ENCODE measurements at places on chromosomes 7 and 10.
A peak's percentile ranks its signal among the peaks of the same experiment; 100 is the strongest.

- no peak overlapping the region for H3K27ac ChIP-seq
- H3K4me1 ChIP-seq, result peaks cover 3% of the 10 kb centered on the region
- H3K27me3 ChIP-seq, result no peaks in the 10 kb centered on the region
These were observed 5.2 kb upstream of the SAR1A start for GRCh38 chr10:70175516-70175915.

- H3K36me3 ChIP-seq, result peaks cover 40% of the 10 kb centered on the region
- H3K4me3 ChIP-seq, result no peak overlapping the region
- DNase-seq, result no peak
- H3K4me1 ChIP-seq, result peaks cover 3% of the 10 kb centered on the region
- H3K27ac ChIP-seq, result no peak overlapping the region
These were observed 26.2 kb downstream of the PPP3CB start for GRCh38 chr10:73469579-73469978.

DNA sequence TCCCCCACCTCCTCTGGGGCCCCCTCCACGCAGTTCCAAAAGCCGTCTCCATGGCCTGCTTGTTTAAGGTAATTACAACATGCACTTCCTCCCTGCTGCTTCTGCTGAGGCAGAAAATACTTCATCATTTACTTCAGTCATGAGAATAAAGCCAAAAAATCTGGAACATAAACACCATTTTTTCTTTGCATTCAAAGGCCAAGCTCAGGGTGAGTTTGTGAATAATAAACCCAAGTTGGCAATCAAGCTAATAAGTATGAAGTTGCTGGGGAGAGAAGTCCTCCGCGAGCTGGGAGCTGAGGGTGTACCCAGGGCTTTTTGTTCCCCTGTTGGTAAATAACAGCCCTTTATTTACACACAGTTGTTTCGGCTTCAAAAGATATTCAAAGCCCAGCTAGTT lies 70.5 kb downstream of the FAM204A start:
- peak overlapping the region; percentile 33 for H3K4me3 ChIP-seq
- H3K27ac ChIP-seq, result no peak overlapping the region
- no peak for DNase-seq
- no peaks in the 10 kb centered on the region for H3K27me3 ChIP-seq

DNA sequence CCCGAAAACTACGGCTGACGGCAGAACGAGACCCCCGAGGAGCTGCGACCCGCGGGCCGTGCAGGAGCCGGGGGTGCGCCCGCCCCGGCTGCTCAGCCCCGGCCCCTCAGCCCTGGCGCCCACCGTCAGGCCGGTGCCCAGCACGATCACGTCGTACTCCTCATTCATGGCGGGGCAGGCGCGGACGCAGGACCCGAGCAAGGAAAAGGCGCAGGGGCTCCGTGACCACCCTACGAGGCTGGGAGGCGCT lies 218 bp downstream of the GDI2 start:
- DNase-seq, result no peak
- H3K4me1 ChIP-seq, result no peaks in the 10 kb centered on the region
- H3K4me3 ChIP-seq, result peak overlapping the region; percentile 87
- peak overlapping the region; percentile 95 for H3K27ac ChIP-seq
- H3K27me3 ChIP-seq, result no peaks in the 10 kb centered on the region
- no peaks in the 10 kb centered on the region for H3K36me3 ChIP-seq

- H3K36me3 ChIP-seq, result peaks cover 8% of the 10 kb centered on the region
- H3K4me3 ChIP-seq, result no peak overlapping the region
- DNase-seq, result no peak
- H3K27ac ChIP-seq, result no peak overlapping the region
- H3K4me1 ChIP-seq, result no peaks in the 10 kb centered on the region
- H3K27me3 ChIP-seq, result no peaks in the 10 kb centered on the region
These were observed 34.5 kb downstream of the MAD1L1 start for GRCh38 chr7:2198206-2198605.

GRCh38 chr10:98244586-98244985 lies 23.4 kb downstream of the LOXL4 start:
- H3K4me1 ChIP-seq, result peaks cover 8% of the 10 kb centered on the region
- no peaks in the 10 kb centered on the region for H3K27me3 ChIP-seq
- no peak overlapping the region for H3K27ac ChIP-seq
- no peak overlapping the region for H3K4me3 ChIP-seq
- H3K36me3 ChIP-seq, result peaks cover 20% of the 10 kb centered on the region

DNA sequence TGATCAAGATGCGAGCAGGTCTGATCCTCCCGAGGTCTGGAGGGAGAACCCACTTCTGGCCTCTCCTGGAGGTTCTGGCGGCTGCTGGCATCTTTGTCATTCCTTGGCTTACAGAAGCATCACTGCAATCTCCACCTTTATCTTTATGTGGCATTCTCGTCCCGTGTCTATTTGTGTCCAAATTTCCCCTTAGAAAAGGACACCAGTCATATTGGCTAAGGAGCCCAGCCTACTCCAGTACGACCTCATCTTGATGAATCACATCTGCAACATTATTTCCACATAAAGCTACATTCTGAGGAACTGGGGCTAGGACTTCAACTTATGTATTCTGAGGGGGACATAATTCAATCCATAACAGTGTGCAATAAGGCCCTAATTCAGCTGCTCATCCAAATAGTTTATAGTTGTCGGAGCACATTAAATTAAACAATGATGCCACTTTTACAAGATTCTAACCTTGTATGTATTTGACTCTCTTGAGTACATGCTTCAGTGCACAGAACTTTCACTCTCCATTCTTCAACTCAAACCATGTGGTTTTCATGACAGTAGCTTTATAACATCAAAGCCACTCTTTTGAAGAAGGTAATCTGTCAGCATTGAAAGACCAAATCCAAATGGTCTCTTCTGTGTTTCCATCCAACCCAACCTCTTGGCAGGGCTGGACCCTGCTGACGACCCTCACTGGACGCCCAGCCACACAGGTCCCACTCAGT lies 86.2 kb upstream of the DDC start:
- H3K36me3 ChIP-seq, result no peaks in the 10 kb centered on the region
- H3K4me3 ChIP-seq, result no peak overlapping the region
- H3K27ac ChIP-seq, result no peak overlapping the region
- peaks cover 34% of the 10 kb centered on the region for H3K4me1 ChIP-seq

DNA sequence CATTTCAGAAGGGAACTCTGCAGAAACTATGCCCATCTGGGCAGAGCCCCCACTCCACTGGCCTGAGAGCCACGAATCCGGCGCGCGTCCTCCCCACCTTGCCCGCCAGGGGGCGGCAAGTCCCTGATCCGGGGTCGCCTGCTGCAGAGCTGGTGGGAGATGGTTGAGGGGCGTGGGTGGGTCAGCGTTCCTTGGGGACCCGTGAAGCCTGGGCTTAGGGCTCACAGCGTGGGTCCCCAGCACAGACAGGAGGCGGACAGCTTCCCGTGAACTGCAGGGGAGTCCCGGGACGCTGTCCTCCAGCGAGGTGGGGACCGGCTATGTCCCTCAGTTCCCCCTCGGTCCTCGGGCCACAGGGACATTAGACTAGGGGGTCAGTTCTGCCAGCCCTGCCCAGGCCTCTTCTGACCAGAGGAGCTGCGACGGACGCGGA lies 585 bp upstream of the POP7 start:
- H3K4me3 ChIP-seq, result peak overlapping the region; percentile 89
- peaks cover 10% of the 10 kb centered on the region for H3K4me1 ChIP-seq
- H3K36me3 ChIP-seq, result no peaks in the 10 kb centered on the region
- DNase-seq, result peak; percentile 88

DNA sequence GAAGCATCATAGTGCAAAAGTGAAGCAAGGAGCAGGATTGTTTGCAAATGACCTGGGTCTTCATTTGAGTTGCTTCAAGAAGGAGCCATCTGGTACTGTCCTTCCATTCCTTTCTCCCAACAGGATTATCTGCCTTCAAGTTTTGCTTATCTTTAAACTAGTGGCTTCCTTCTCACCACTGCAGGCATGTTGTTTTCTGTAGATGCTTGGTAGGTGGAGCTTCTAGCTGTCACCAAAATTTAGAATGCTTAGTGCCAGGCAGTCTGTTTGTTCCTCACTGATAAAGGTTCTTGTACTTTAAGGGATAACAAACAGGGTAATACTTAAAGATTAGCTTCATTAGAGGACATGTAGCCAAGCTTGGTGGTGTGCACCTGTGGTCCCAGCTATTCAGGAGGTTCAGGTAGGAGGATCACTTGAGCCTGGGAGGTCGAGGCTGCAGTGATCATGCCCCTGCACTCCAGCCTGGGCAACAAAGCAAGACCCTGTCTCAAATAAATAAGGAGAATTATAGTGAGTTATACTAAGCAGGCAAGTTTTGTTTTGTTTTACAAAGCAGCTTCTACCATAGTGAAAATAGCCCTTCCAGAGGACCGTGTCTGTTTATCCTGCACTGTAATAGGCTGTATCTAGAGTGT lies 5.7 kb downstream of the ARL5B start:
- H3K27me3 ChIP-seq, result no peaks in the 10 kb centered on the region
- H3K36me3 ChIP-seq, result peaks cover 6% of the 10 kb centered on the region
- H3K4me1 ChIP-seq, result peaks cover 5% of the 10 kb centered on the region
- H3K4me3 ChIP-seq, result no peak overlapping the region
- H3K27ac ChIP-seq, result no peak overlapping the region

GRCh38 chr10:97336006-97336405 lies 1.5 kb upstream of the FRAT2 start:
- peaks cover 4% of the 10 kb centered on the region for H3K36me3 ChIP-seq
- peak overlapping the region; percentile 73 for H3K4me3 ChIP-seq
- H3K27ac ChIP-seq, result no peak overlapping the region
- H3K4me1 ChIP-seq, result peaks cover 6% of the 10 kb centered on the region

DNA sequence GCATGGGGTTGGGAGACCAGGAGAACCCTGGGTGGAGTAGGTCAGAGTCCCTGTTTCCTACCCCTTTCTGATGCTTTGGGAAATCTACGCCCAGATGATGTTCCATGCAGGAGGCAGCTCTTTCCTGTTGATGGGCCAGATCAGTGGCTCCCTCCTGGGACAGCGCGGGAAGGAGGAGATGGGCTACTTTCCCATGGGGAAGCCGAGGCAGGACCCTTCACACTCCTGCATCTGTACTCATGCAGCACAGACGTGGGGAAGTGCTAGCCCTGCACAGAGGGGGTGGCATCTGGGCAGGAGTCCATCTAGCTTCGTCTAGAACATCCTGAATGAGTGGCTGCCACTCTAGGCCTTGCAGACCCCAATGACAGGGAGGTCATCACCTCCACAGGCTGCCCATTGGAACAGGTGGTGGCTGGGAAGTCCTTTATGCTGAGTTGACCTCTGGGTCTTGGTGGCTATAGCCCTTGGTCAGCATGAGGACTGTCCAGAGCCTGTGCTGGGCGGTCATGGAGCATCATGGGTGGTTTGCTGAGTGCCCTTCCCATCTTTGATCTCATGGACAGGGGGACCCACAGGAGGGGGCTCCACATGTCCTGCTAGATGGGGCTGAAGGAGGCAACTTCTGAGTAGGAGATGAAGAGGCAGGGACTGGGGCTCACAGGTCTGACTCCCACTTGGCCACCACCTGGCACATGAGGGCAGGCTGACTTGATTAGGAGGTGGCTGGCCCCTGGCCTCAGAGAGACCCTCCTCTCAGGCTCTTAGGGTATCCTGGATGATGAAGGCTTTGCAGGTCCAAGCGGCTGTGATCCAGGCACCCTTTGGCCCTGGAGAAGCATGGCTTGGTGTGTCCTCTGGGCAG lies 24.6 kb downstream of the RAMP3 start:
- H3K4me3 ChIP-seq, result no peak overlapping the region
- no peak for DNase-seq
- H3K27me3 ChIP-seq, result no peaks in the 10 kb centered on the region
- H3K36me3 ChIP-seq, result no peaks in the 10 kb centered on the region
- H3K27ac ChIP-seq, result no peak overlapping the region

GRCh38 chr10:96719850-96720421 lies 378 bp downstream of the PIK3AP1 start:
- H3K4me1 ChIP-seq, result peaks cover 6% of the 10 kb centered on the region
- no peak for DNase-seq
- H3K27ac ChIP-seq, result no peak overlapping the region
- no peaks in the 10 kb centered on the region for H3K27me3 ChIP-seq
- peak overlapping the region; percentile 65 for H3K4me3 ChIP-seq

GRCh38 chr10:63430091-63430998 lies 35.4 kb downstream of the JMJD1C start:
- H3K27ac ChIP-seq, result peak overlapping the region; percentile 28
- H3K27me3 ChIP-seq, result no peaks in the 10 kb centered on the region
- peaks cover 18% of the 10 kb centered on the region for H3K4me1 ChIP-seq
- H3K36me3 ChIP-seq, result no peaks in the 10 kb centered on the region
- no peak for DNase-seq

DNA sequence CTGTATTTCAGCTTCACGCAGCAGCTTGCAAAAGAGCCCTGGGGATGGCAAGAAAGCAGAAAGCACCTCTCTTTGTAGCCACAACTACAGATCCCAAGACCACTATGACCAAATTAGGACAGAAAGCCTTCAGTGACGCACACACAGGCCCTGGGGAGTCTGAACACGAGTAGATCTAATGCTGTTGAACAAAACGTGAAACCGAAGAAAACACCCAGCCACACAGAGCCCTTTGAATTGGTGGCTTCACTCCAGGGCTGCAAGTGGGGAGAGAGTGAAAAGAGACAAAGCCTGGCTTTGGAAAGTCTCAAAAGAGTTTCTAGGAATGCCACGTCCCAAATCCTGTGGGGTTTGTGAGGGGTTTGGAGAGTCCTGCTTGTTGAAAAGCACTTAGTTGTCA lies 28.4 kb downstream of the PLXNA4 start:
- H3K4me1 ChIP-seq, result no peaks in the 10 kb centered on the region
- H3K36me3 ChIP-seq, result peaks cover 9% of the 10 kb centered on the region
- H3K27ac ChIP-seq, result no peak overlapping the region

DNA sequence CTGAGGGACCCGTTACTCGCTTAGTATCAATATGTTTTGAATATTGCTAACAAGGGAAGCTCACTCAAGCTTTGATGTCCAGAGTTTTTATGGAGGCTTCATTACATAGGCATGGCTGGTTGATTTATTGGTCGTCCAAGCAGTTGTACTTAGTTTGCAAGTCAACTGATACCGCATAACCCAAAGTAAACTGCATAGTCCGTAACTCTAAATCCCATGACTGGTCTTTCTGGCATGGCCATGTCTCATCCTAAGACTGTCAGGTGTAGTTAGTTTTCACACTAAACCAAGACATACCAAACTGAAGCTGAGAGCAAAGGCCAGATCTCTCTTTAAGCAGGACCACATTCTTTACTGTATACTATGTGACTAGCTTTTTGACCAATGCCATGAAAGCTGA lies 397.9 kb downstream of the TFEC start:
- no peak for DNase-seq
- H3K36me3 ChIP-seq, result no peaks in the 10 kb centered on the region
- no peaks in the 10 kb centered on the region for H3K27me3 ChIP-seq
- no peak overlapping the region for H3K4me3 ChIP-seq
- no peak overlapping the region for H3K27ac ChIP-seq
- no peaks in the 10 kb centered on the region for H3K4me1 ChIP-seq

DNA sequence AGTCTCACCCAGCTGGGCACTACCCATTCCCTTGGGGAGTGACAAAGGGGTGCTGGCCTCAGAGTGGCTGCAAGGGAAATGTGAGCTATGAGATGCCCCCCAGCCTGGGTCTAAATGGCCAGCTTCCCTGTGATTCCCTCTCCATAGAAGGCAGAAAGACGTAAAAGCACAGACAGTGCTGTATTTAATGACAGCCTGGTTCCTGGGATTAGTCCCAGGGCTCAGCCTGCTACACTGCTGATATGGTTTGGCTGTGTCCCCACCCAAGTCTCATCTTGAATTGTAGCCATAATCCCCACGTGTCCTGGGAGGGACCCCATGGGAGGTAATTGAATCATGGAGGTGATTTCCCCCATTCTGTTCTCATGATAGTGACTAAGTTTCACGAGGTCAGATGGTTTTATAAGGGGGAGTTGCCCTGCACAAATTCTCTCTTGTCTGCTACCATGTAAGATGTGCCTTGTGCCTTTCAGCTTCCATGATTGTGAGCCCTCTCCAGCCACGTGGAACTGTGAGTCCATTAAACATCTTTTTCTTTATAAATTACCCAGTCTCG lies 23.9 kb upstream of the CALN1 start:
- H3K36me3 ChIP-seq, result no peaks in the 10 kb centered on the region
- DNase-seq, result no peak
- no peaks in the 10 kb centered on the region for H3K4me1 ChIP-seq
- no peak overlapping the region for H3K27ac ChIP-seq
- H3K4me3 ChIP-seq, result no peak overlapping the region

All from ascending aorta (tissue), 2 donors.